ENCODE measurements at places on chromosomes 2 and 18. TPM values are rescaled to one million over a fixed set of nuclear protein-coding genes. Genes with fewer than 3 reads are reported as not detected.

The NETO1 gene
- total RNA-seq = 0.12 TPM

The G6PC2 gene
- not detected for total RNA-seq

The CREB1 gene
- 39.8 TPM for total RNA-seq

The CARF gene
- 5.1 TPM for total RNA-seq

The CD226 gene
- 0.49 TPM for total RNA-seq

DNA sequence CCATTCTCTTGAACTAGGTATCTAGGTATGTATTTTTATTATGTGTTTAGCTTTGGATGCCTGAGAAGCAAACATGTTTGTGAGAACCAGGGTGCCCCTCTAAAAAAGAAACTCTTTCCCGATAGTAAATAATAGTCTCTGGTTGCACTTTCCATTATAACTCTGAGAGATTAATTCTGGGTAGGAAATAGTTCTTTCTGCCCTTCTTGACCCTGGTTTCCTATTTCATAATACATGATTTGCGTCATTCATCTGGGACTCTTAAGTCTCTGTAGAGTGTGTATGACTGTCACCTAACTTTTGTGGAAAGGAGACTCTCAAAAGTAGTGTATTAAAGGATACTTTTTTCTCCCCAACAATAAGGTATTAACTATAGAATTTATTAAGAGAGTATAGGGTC is 31.5 kb downstream of the ACSL3 start:
- DNase-seq = peak; percentile 51

DNA sequence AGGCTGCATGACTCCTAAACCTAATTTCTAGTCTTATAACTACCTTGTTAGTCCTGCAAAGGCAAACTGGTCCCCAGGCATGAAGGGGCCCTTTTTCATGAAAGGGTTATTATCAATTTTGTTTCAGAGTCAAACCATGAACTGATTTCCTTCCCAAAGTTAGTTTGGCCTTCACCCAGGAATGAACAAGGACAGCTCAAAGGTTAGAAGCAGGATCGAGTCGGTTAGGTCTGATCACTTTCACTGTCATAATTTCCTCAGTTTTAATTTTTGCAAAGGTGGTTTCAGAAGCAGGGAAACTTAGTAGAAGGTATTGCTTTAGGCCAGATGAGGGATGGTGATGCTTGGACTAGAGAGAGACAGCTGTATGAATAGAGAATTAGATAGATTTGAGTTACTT is 8.7 kb upstream of the ALS2 start:
- no peak for DNase-seq

GRCh38 chr18:23595591-23595990 is 9.3 kb upstream of the NPC1 start:
- no peak for DNase-seq

DNA sequence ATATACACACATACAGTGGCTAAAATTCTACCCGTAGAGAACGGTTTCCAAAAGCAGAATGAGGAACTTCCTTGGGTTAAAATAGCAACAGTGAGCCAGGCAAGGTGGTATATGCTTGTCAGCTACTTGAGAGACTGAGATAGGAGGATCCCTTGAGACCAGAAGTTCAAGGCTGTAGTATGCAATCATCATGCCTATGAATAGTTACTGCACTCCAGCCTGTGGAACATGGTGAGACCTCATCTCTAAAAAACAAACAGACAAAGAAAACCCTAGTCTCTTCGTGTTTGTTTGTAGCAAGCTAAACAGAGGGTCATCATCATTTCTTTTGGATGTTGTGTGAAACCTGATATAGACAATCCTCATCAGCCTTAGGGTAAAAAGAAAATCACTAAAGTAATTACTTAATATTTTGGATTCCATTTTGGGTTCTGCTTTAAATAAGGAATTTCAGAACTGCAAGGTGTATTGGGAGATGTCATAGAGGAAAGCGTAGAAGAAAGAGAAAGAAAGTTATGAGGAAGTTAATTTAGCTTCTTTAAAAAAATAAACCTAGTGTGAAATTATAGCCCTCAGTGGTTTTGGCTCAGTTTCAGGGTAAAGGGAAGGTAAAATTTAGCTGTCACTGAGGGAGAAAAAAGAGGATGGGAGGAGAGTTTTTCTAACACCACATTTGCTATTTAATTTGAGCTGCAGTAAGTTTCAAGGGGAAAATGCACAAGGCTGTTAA is 46.5 kb downstream of the PLEK start:
- no peak for DNase-seq

- DNase-seq = no peak
Observed at GRCh38 chr18:27763341-27763740, 413.6 kb downstream of the CDH2 start.

DNA sequence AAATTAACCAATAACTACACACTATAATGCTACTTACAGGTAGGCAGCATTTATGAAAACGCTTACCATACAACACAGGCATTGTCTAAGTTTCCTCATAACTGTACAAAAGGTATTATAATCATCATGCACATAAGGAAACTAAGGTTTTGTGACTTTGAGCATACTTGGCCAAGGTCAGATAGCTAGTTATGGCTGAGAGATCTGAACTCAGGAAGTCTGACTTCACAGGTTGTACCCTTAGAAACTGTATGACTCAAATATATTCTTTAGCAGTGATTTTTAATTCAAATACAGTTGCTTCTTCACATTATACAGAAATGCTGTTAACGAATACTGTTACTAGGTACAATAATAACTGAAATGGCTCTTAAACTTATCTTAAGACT is 89.3 kb downstream of the TRIP12 start:
- no peak for DNase-seq

- DNase-seq = peak; percentile 57
Observed at GRCh38 chr18:9814431-9814830, 71.3 kb upstream of the TXNDC2 start.

GRCh38 chr18:3993941-3994687 is 461.0 kb downstream of the DLGAP1 start:
- no peak for DNase-seq

All from RPMI7951 (cell line).